ENCODE measurements at places on chromosomes 4 and X. TPM values are rescaled to one million over a fixed set of nuclear protein-coding genes. Genes with fewer than 3 reads are reported as not detected.

- no peak for DNase-seq
These were observed 584 bp downstream of the TMEM271 start for GRCh38 chr4:575281-576141.

DNA sequence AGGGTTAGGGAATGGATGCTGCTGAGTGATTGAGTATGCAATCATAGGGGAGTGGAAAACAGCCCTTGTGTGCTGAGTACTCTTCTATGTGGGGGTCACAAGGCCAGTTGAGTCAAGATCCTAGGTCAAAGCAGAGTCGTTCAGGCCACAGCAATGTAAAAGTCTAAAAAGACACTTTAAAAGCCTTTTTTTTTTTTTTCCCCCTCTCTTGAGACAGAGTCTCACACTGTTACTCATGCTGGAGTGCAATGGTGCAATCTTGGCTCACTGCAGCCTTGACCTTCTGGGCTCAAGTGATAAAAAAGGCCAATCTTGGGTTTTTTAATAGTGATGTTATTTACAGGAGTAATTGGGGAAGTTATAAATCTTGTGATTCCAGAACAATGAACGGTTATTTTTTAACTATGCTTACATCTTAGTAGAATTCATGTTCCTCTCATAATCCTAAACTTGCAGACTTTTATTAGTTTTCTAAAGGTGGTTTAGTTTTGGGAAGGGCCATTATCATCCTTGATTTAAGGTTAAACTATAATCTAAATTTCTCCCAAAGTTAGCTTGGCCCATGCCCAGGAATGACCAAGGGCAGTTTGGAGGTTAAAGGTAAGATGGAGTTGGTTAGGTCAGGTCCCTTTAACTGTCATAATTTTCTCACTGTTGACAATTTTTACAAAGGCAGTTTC lies 82.2 kb upstream of the BMP2K start:
- peak; percentile 31 for DNase-seq

The PRMT9 gene
- total RNA-seq, result 3.0 TPM

- DNase-seq, result no peak
These were observed 7.0 kb upstream of the EREG start for GRCh38 chr4:74357965-74358364.

- no peak for DNase-seq
These were observed 510.6 kb upstream of the BOD1L1 start for GRCh38 chr4:14138106-14138505.

The TNMD gene
- total RNA-seq, result 0.69 TPM

DNA sequence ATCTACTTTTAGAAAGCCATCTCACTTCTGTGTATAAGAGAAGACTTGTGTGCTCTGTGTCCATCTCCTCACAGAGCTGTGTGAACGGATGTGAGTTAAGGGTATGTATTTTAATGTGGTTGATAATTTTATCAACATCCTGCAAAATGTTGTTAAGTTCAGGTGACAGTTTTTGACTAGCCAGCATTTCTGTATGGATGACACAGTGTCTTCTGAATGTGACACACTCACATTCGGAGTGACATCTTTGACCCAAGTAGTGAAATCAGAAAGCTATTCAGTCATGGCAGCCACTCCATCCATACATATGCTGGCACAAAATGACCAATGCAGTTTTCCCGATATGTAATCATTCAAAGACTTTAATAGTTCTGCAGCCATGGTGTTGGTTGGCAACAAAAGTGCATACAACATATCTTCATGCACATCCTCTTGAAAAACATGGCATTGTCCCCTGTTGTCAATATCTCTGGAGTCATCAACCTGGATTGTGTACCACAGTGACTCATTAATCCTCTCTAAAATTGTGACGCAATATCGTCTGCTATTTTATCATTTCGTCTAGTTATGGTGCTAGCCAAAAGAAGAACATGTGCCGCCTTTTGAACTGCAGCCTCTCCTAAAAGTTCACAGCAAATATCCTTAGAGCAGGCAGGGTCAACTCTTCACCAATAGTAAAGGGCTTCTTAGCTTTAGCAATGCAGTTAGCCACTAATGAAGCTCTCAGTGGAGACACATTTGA lies 6.8 kb upstream of the FGF2 start:
- DNase-seq, result no peak

GRCh38 chr4:184154199-184154598 lies 63.5 kb downstream of the ENPP6 start:
- no peak for DNase-seq

The SPARCL1 gene
- total RNA-seq, result 188 TPM

GRCh38 chr4:110418641-110419040 lies 57.3 kb upstream of the ENPEP start:
- no peak for DNase-seq

The PFKFB1 gene
- 10.3 TPM for total RNA-seq

The UGT2B11 gene
- total RNA-seq, result not detected

DNA sequence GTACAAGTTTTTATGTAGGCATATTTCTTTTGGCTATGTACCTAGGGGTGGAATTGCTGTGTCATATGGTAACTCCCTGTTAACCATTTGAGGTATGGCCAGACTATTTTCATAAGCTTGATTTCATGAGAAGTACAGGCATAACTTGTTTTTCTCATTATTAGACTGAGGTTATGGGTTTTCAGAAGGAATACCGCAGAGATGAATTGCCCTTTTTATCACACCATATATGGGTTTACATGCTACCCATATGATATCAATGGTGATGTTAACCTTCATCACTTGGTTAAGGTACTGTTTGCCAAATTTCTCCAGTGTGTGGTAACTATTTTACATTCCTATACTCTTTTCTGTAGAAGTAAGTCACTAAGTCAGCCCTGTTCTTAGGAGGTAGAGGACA lies 23.5 kb downstream of the RAB40A start:
- DNase-seq, result no peak

The AGTR2 gene
- total RNA-seq, result 0.07 TPM

The IL2 gene
- total RNA-seq, result not detected

DNA sequence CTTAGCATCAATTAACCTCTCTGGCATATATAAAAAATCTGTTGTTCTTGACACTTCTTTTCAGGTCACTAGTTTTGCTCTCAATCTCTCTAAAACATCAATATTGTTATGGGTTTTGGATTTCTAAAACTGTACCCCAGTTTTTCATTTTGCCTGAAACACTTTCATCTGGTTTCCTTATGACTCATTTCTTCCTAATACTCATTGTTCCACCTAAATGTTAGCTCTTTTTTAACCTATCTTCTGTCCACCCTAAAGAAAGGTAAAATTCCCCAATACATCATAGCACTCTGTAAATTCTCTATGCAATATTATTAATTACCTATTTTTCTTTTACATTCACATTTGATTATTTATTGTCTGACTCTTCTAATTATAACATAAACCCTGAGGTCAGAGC lies 575.5 kb upstream of the NDST4 start:
- no peak for DNase-seq

The FAM241A gene
- 4.8 TPM for total RNA-seq

- DNase-seq, result no peak
These were observed 942.3 kb upstream of the SLIT2 start for GRCh38 chr4:19309378-19309777.

DNA sequence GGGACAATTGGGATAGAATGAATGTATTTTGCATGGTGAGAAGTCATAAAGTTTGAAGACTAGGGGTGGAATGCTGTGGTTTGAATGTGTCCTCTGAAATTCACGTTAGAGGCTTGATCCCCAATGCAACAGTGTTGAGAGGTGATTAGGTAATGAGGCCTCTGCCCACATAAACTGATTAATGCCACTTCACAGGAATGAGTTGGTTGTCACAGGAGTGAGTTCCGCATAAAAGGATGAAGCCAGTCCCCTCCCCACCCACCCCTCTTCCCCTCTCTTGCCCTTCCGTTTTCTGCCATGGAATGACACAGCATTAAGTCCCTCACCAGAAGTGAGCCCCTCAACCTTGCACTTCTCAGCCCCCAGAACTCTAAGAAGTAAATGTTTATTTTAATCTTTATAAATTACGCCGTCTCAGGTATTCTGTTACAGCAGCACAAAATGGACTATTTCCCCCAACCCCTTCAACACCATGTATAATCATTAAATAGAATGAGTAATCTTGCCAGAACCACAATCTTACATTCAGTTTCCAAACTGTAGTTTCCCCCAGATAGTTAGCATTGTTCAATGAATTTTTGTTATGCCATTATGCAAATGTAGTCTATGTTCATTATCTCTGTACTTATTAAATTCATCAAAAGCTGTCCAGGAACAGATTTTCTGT lies 5.5 kb upstream of the MMAA start:
- no peak for DNase-seq

DNA sequence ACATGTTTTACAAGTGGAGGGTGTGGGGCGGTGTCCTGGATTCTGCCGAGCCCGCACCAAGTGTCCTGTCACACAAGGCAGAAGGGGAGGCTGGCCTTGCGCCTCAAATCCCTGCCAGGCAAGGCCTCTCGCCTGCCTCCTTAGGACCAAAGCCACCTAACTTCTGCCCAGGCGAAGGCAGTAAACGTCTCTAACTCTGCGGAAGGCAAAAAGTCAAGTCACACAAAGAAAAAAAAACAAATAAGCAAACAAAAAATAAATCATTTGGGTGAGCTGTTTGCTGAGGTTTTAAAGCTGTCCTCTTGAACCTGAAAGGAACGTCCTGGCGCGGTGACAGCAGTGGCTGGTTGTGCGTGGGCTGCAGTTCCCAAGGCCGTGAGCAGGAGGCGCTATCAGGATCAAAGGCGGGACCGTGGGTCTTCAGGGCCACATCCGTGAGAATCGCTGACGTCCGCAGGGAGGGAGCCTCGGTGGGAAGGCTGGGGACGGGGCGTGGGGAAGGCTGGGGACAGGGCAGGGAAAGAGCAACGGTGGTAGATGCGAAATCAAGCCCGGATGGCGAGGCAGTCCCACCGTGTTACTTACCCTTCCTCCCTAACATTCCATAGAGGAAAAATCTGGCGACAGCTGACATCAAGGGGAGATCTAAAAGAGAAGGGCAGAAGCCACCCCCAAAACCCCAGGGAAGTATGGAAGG lies 99.1 kb downstream of the TRAPPC11 start:
- DNase-seq, result peak; percentile 72

- DNase-seq, result no peak
These were observed 50.1 kb downstream of the FBXW7 start for GRCh38 chr4:152485726-152486276.

The SRPK3 gene
- total RNA-seq, result 78.0 TPM

The BGN gene
- 27.0 TPM for total RNA-seq

The PITX2 gene
- 15.7 TPM for total RNA-seq

The CAPN6 gene
- total RNA-seq, result 2.6 TPM

The RHOXF2B gene
- not detected for total RNA-seq

GRCh38 chr4:153084980-153085630 lies 119.1 kb upstream of the TRIM2 start:
- peak; percentile 83 for DNase-seq

DNA sequence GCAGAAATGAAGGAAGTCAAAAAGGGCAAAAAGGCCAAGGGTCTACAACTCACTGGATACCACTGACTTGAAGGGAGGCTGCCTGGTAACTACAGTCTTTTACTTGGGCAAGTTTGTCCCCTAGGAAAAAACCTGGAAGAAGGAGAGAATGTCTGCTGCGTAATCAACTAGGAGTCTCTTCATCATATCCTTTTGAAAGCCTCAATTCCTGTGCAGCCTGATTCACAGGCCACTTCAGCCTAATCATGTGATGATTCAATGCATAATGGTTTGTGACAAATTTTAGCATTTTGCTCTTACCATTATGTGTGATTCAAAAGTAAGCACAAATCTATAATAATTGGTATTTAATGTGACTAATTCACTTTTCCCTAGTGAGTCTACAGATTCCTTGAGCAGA lies 273.6 kb downstream of the FRMPD4 start:
- DNase-seq, result no peak

DNA sequence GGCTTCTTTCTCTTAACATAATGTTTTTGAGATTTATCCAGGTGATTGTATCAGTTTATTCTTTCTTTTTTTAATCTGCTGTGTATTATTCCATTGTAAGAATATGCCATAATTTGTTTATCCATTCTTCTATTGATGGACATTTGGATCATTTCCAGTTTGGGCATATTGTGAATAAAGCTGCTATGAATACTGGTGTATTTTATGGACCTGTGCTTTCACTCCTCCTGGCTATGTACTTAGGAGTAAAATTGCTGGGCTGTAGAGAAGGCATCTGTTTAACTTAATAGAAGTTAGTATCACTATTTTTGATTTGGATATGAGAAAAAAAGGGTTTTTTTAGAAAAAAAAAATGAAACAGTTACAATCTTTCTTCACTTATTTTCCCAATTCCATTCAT lies 50.0 kb upstream of the FAM9C start:
- DNase-seq, result no peak

The TMSB15C gene
- total RNA-seq, result not detected

The CD38 gene
- 3.1 TPM for total RNA-seq

DNA sequence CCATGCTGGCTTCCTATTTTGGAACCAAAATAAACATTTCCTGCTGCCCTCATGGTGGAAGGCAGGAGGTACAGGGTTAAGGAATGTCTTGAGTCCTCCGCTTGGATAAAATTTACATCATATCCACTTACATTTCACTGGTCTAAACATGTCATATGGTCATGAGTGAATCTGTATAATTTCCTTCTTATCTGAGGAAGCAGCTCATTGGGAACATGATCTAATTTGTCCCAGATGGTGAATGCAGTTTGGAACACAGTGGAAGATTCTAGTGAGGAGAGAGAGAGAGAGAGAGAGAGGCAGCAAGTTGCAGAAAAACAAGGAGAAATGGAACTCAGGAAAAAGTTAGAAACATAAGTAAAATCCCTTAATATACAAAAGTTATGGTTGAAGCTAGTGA lies 46.8 kb downstream of the MXRA5 start:
- no peak for DNase-seq

DNA sequence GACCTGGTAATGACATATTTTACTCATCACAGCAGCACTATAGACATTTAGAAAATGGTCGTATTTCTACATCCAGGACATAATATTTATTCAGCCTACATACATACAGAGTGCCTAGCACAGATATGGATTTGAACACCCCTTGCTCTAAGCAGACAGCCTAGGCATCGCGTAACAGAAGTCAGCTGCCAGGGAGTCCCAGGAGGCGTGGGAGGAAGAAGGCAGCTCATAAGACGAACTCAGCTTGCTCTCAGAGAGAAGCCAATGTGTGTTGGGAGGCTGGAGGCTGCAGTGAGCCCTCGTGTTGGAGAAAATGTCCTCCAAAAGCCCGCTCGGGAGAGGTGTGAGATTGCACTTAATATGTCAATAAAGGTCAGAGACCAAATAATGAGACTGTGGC lies 131.6 kb downstream of the BCOR start:
- DNase-seq, result no peak

GRCh38 chrX:71225676-71226075 lies 2.7 kb downstream of the GJB1 start:
- no peak for DNase-seq

DNA sequence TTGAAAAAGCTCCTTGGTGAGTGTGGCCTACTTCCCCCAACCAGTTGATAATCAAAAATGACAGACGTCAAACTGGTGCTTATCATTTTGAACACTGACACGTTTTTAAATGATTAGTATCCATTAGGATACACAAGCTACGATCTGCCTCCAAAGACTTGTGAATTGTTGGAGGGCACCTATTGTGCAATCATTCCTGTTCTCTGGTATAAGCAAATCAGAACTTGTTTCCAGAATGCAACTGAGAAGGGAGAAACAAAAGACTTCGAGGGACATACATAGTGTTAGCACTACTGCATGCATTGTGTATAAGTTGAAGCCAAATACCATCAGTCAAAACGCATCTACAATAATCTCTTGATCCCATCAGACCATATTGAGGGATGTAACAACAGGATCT lies 11.6 kb downstream of the NPY2R start:
- no peak for DNase-seq

The HMGN5 gene
- total RNA-seq, result 1.7 TPM

- DNase-seq, result no peak
These were observed 52.1 kb downstream of the XAGE2 start for GRCh38 chrX:52420824-52421443.

The CNKSR2 gene
- total RNA-seq, result 0.34 TPM
